CD4-positive, CD25-positive, alpha-beta regulatory T cell (primary cell): ENCODE measurements at places on chromosomes 3 and 15.

DNA sequence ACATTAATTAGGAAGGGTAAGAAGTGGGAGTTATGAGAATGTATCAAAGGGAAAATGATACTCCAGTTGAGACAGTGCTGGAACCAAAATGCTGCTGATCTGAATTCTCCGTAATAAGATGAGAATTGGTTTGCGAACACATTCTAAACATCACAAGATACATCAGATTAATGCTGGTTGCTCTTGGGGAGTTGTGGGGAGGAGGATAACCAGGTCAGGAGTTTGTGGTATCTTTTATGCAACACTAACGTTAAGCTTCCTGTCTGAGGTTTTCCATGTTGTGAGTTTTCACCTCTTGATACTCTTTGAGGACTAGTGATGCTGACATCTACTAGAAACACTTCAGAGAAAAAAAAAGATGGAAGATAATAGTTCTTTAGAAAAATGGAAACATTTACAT is 47.2 kb downstream of the PPARG start:
- DNase-seq, result peak; percentile 4

GRCh38 chr15:76512971-76513370 is 176.4 kb downstream of the ISL2 start:
- no peak for DNase-seq

GRCh38 chr3:161372321-161373260 is 1.3 kb upstream of the SPTSSB start:
- no peak for DNase-seq

- peak; percentile 62 for DNase-seq
These were observed 25.7 kb downstream of the FSIP1 start for GRCh38 chr15:39756806-39757522.

DNA sequence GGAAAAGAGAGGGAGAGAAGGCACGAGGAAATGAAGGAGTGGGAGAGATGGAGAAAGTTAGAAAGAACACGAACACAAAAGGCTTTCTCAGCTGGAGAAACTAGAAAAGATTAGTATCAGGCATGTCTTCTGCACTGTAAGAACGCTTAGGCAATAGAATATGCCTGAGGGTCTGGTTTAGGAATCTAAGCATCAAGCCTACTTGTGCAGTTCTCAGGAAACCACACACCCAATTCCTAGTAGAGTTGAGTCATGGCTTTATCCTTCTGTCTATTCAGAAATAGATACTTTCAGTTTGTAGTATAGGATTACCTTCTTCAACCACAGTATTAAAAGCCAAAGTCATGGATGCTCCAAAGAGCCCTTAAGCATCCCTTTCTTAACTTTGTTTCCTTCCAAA is 969.4 kb downstream of the NTRK3 start:
- DNase-seq, result no peak

- no peak for DNase-seq
These were observed 17.9 kb upstream of the IGDCC3 start for GRCh38 chr15:65395567-65396202.

GRCh38 chr3:78908236-78908635 is 859.6 kb downstream of the ROBO1 start:
- no peak for DNase-seq

DNA sequence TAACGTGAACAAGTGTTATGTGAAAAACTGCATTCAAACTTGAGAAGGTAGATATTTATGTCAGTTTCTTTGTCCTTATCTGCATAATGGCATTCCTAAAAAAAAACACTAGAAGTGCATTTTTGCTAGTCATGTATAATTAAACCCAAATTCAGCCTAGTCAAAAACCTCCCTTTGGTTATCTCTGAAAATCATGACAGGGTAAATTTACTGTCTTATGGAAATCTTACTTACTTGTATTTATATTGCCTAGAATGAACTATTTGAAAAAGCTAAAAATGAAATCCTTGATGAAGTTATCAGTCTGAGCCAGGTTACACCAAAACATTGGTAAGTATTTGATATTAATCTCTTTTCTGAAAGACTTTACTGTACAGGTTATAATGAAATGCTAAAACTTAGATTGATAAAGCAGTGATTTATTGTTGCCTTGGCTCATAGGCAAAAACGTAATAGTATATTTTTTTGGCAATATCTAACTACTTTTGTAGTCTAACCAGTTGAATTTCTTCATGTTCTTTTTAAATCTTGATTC is 55.6 kb downstream of the OPA1 start:
- no peak for DNase-seq

- DNase-seq, result no peak
These were observed 74.6 kb downstream of the CERS3 start for GRCh38 chr15:100454148-100454547.

DNA sequence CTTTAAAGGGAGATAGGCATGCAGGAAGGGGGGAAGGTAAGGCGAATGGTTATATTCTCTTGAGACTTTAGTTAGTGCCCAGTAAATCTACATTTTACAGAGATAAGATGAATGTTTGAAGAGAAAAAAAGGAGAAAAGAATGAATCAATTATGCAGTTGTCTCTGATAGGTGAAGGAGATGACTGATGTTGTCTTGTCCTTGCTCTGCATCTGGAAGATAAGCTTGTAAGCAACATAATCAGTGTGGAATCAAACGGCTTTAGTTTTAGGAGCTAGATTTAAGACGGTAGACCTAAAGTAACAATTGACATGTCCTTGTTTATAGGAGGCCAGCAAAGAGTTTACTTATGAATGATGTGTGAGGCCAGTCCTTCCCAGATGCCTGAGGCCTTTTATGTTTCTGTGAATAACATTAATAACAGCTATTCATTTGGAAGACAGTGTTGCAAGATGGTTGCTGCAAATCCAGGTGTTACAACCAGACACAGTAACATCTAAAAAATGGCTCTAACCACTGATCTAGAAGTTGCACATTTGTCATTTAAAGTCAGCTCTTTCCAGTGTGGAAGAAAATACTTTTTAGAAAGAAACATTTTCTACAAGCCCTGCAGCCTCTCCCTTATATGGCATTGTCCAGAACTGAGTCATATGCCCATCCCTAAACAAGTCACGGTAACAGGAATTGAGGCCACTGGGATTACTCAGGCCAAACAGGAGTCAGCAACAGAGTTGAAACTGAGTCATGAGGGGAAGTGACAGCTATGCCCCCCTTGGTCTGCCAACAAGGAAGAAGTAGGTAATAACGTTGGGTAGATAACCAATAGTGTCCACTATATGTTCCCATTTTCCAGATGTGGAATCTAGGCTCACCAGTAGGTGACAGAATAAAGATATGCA is 77.5 kb upstream of the FBN1 start:
- DNase-seq, result no peak

DNA sequence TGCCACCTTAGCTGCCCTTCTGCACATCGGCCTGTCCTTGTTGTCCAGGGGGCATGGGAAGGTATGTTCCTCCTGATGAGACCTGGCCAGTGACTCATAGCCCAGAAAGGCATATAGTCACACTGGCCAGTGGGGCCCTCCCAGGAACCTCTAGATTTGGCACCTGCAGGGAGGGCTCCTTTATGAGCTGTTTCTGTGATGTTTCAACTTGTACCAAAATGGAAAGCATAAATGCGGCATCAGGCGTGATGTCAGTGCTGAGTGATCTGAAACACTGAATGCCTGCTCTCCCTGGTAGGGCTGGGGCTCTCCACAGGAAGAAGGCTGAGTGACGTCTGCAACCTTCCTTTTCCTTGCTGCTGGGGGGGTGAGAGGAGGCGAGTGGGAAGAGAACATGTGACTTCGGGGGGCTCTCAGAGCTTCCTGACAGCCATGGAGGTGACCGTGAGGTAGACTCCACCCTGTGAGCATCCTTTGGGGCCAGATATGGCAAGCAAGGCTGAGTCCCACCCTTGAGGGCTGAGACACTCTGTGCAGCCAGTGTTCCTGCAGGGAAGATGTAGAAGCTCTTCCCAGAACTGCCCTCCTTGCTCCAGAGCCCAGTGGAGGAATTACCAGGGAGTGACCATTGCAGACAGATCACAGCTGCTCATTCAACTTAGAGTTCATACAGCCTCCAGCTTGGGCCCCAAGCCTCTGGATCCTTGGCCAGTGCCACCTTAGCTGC is 37.1 kb upstream of the APEH start:
- DNase-seq, result no peak

DNA sequence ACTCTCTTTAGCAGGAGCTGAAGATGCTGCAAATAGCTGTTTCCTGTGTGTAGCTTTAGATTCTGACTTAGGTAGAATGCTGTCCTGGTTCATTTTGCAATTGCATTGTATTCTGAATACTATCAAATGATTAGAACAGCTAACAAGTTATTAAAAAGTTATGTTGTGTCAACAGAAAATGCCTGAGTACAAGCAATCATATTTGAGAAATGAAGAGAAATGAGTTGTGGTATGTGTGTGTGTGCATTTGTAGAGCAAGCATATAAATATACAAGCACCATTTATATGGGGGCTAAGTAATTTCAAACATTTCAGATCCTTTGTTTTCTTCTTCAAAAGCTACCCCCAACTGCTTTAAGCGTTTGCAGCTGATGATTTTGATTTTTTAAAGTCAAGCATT is 7.8 kb downstream of the ZIC1 start:
- DNase-seq, result no peak

DNA sequence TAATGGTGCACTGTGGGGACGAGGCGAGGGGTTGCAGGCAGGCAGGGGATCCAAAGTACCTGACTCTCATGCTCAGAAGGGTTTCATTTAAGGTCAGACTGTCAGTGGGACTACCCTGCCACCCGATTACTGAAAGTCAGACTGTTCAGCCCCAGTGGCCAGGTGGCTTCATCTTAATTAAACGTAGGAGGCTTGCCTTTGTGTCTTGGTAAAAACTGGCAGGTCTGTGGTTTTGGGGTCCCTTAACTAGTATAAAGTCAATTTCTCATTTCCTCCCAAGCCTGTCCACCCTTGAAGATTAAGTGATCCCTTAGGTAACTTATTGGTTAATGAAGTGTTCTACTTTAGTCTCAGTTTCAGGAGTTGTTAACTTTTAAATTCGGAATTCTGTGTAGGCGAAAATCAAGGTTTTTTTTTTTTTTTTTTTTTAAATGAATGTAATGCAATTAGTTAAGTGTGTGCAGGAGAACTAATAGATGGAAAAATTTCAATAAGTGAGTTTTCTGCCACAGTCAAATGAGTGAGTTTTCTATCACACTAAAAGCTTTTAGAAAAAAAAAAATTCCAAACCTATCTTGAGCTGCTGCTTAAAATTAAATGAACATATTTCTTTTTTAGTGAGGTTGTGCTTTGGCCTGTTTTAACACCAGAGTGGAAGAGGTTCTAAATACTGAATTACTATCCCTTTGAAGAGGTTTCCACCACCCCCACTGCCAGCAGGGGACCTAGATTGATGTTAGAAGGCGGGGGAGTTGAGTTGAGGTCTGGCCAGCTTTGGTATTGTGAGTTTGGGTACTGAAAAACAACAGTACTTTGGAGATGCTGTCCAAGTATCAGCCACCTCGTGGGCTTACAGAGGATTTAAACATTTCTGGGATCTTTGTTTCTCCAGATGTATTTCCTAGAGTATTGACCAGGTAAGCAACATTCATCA is 15.2 kb downstream of the ITPR1 start:
- DNase-seq, result no peak

DNA sequence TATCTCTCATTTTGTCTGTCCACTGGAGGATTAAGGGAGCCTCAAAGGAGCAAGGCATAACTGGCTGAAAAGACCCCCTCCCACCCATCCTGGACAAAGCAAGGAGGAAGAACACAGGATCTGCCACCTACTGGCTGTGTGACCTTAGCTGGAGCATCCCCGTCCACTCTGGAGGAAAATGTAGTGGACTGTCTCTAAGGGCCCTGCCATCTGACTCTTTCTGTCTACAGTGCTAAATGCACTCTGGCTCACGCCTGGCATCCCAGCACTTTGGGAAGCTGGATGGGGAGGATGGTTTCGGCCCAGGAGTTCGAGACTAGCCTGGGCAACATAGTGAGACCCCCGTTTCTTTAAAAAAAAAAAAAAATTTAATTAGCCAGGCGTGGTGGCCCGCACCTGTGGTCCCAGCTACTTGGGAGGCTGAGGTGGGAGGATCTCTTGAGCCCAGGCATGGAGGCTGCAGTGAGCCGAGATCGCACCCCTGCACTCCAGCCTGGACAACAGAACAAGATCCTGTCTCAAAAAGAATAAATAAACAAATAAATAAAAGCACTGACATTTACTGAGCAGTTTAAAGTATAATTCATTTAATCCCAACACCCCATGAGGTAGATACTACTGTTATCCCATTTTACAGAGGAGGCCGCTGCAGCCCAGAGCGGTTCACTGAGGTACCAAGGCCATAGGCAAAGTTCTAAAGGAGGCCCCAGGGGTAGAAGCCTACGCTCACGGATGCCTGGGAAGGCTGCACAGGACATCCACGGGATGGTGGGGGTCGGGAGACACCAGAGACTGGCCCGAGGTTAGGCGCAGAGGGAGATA is 1.1 kb downstream of the TBC1D2B start:
- DNase-seq, result no peak

GRCh38 chr15:49301562-49301961 is 121.5 kb upstream of the FGF7 start:
- no peak for DNase-seq

DNA sequence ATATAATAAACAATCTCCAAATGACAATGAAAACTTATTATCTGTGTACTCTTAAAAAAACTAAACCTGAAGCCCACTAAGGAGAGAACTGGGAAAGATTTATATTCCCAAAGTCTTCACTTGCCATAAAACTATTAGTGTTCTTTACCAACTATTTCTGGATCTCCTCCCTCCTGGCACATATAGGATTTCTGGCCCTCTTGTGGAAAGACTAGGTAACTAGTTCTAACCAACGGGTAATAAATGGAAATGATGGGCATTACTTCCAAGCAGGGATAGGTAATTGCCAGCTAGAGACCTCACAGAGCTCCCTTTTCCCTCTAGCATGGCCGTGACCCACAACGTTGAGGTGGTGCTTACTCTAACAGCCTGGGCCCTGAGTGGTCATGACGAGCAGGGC is 110.1 kb downstream of the DNAH12 start:
- peak; percentile 6 for DNase-seq

GRCh38 chr3:15557511-15557946 is 36.0 kb upstream of the COLQ start:
- DNase-seq, result peak; percentile 48

DNA sequence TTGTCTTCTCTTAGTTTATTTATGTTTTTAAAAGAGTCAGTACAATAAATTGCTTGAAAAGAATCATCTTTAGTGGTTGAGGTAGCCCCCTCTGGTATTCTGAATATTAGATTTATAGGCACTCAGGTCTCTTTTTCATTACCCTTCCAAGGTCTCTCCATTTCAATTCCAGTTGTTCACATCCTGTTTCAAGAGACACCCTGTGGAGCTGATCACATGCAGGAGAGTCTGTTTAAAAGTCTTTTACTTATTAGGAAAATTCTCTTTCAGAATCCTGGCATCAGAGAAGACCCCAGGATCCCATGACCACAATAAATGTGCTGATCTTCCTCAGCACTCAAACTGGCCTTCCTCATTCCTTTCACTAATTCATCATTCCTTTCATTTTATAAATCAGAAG is 195.7 kb downstream of the ZIC4 start:
- no peak for DNase-seq

DNA sequence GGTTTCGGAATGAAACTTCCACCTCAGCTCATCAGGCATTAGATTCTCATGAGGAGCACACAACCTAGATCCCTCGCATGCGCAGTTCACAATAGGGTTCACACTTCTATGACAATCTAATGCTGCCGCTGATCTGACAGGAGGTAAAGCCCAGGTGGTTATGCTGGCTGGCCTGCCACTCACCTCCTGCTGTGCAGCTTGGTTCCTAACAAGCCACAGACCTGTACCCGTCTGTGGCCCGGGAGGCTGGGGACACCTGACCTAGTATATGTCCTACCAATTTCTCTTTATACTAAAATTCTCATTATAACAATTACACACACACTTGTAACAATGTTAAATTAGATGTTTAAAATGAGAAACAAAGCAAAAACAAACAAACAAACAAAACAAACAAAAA is 172.2 kb downstream of the SLC9A9 start:
- no peak for DNase-seq
